NCI-H446 treated with DMSO at 0.1 percent for 48 hours (cell line): ENCODE measurements at places on chromosomes 7 and 10.

- no peak for DNase-seq
These were observed 13.4 kb downstream of the CTBP2 start for GRCh38 chr10:125146791-125147579.

- DNase-seq: no peak
These were observed 490 bp upstream of the ZNF239 start for GRCh38 chr10:43574906-43575305.

GRCh38 chr10:35270100-35270499, 66.2 kb upstream of the CCNY start:
- no peak for DNase-seq

GRCh38 chr10:47040041-47040491, 128.8 kb downstream of the PTPN20 start:
- DNase-seq: no peak

- no peak for DNase-seq
These were observed 187.7 kb upstream of the HGF start for GRCh38 chr7:81957517-81957916.

GRCh38 chr7:135772639-135773222, 24.1 kb upstream of the FAM180A start:
- DNase-seq: no peak
